ENCODE measurements at places on chromosomes 3 and 15. TPM values are rescaled to one million over a fixed set of nuclear protein-coding genes. Genes with fewer than 3 reads are reported as not detected.

TMEM207 gene
- not detected for total RNA-seq

WWTR1 gene
- 0.54 TPM for total RNA-seq

APPL1 gene
- 36.9 TPM for total RNA-seq

SOX14 gene
- total RNA-seq: not detected

C2CD4A gene
- total RNA-seq: under 0.01 TPM

IL17RE gene
- total RNA-seq: 1.9 TPM

GRIP2 gene
- total RNA-seq: not detected
